Activated naive CD8-positive, alpha-beta T cell treated with anti-CD3 and anti-CD28 coated beads for 36 hours (primary cell): ENCODE measurements at places on chromosomes 11 and 22.

DNA sequence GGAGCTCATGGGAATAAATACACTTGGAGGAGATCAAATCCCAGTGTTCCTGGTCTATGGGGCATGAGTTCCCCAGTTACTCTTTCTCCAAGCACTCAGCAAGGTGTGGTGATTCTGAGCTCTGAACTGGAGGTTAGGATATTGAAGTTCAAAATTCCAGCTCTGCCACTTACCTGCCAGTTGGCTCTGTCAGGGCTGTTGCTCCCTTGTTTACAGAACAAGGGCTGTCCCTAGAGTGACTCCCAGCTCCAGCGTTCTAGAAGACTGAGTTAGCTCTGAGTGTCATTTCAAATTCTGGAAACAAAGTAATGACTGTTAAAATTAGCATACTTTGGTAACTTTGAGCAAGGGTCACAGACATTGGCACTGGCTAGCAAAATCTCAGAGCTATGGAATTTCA is 69.7 kb upstream of the ZBED5 start:
- no peak for DNase-seq
- no peak overlapping the region for H3K27ac ChIP-seq
- peaks cover 8% of the 10 kb centered on the region for H3K4me1 ChIP-seq
- no peak overlapping the region for H3K4me3 ChIP-seq

- DNase-seq = no peak
- no peaks in the 10 kb centered on the region for H3K27me3 ChIP-seq
- H3K4me1 ChIP-seq = peaks cover 15% of the 10 kb centered on the region
Observed at GRCh38 chr22:42344361-42344905, 74.0 kb upstream of the TCF20 start.

DNA sequence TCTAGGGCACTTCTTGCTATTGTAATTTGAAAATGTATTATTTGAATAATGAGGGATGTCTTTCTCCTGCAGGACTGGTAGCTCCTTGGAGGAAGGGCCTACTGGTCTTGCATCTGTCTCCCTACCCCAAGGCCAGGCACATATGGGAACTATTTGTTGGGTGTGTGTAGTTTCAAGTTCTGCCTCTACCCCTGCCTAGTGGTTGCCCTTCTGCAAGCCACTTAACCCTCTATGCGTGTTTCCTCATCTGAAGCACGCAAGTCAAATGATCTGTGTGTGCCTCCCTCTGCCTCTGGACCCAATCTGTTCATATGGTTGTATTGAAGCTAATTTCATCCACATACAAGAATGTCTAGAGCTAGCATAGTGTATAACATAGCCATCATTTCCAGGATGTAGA is 67.0 kb downstream of the WNT11 start:
- no peak for DNase-seq
- no peak overlapping the region for H3K4me3 ChIP-seq
- no peak overlapping the region for H3K27ac ChIP-seq
- H3K4me1 ChIP-seq = peaks cover 2% of the 10 kb centered on the region
- no peaks in the 10 kb centered on the region for H3K27me3 ChIP-seq

DNA sequence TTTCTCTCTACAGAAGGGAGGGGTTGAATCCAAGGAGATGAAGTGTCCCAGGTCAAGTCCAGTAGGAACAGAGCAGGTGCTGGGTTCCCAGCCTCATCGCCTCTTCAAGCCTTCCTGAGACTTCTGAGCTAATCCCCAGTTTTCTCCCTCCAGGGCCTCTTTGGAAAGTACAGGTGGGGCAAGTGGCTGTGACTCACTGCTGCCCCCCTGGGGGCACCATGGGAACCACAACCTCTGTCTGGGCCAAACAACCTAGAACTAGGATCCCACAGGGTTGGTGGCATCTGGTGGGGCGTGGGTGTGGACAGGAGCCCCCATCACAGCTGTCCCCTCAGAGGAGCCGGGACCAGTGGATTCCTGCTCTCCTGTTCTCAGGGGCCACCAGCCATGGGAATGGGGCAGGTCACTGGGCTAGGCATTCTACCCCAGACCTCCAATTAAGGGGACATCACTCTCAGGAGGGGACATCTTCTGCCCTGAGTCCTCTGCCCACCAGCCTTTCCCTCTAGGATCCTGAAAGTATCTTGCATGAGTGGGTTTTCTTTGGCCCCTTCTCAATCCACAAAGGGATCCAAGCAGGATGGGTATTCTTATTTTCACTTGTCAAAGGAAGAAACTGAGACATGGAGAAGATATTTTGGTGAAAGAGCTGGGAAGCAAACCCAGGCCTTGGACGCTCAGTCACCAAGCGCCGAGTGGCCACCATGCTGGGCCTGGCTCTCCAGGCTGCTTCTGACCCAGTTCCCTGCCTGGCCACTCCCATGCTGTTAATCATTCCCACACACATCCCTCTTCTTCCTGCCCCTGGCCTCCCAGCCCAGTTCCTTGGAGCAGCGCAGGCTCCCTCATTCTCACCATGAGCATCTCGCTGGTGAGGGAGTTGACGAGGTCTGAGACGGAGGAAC is 23.8 kb downstream of the LRRC10B start:
- H3K4me3 ChIP-seq = no peak overlapping the region
- DNase-seq = peak; percentile 55
- H3K27ac ChIP-seq = no peak overlapping the region
- H3K36me3 ChIP-seq = no peaks in the 10 kb centered on the region

- H3K4me1 ChIP-seq = peaks cover 32% of the 10 kb centered on the region
- H3K27me3 ChIP-seq = no peaks in the 10 kb centered on the region
Observed at GRCh38 chr11:61797263-61797944, 4.7 kb downstream of the FEN1 start.

DNA sequence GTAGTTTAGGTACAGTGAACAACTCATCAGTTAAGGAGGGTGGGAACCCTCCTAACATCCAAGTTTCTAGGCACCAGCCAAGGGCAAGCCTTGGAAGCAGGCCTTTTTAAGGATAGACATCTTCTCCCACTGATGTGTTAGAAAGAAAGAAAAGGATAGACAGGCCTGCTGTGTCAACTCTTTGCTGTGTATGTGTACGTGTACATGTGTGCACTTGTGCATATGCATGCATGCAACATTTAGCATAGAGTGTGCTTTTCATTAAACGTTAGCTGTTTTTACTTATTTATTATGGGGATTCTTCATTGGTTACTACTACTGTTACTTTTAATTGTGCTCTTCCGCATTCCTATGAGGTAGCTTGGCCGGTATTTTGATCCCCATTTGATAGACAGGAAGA is 36.1 kb downstream of the RNF169 start:
- no peak for DNase-seq
- H3K4me1 ChIP-seq = peaks cover 25% of the 10 kb centered on the region
- H3K27me3 ChIP-seq = no peaks in the 10 kb centered on the region
- H3K36me3 ChIP-seq = peaks cover 9% of the 10 kb centered on the region
- H3K27ac ChIP-seq = no peak overlapping the region

- peak; percentile 30 for DNase-seq
- peaks cover 45% of the 10 kb centered on the region for H3K4me1 ChIP-seq
- no peak overlapping the region for H3K4me3 ChIP-seq
Observed at GRCh38 chr11:47003180-47003877, 66.8 kb downstream of the CSTPP1 start.

DNA sequence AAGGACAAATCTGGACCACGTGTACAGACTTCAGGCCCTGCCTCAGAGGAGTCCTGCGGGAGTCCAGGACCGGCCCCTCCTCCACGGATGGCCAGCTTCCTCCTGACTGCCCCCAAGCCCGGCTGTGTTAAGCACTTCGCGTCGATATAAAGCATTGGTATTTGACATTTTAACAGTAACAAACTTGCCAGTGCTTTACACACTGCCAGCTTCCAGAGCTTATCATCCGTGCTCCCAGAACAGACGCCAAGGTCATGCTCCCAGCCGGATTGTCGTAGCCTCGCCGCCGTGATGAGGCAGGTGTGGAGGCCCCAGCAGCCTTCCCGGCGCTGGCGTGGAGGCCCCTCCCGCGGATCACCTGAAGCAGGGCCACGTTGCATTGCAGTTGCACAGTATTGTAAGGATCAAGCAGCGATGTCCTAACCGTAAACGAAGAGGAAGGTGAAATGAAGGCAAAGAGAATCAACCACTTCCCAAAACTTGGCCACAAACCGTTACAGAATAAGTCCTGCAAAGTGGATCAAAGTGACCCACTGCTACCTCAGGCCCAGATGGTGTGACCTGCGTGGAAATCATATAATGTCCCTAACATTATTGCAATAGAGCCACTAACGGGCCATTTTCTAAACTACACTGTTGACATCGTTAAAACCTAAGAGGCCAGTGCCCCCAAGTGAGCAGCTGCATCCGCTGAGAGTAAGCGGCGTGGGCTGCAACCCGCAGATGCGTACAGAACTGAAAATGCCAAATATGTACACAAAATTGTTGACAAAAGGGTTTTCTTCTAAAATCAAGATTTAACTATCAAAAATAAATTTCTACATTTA is 51.6 kb downstream of the CERK start:
- DNase-seq = no peak
- H3K4me1 ChIP-seq = peaks cover 18% of the 10 kb centered on the region
- H3K27me3 ChIP-seq = no peaks in the 10 kb centered on the region

GRCh38 chr22:41968601-41969000 is 642 bp upstream of the SEPTIN3 start:
- no peaks in the 10 kb centered on the region for H3K36me3 ChIP-seq
- peaks cover 3% of the 10 kb centered on the region for H3K4me1 ChIP-seq
- H3K27me3 ChIP-seq = peaks cover 12% of the 10 kb centered on the region

DNA sequence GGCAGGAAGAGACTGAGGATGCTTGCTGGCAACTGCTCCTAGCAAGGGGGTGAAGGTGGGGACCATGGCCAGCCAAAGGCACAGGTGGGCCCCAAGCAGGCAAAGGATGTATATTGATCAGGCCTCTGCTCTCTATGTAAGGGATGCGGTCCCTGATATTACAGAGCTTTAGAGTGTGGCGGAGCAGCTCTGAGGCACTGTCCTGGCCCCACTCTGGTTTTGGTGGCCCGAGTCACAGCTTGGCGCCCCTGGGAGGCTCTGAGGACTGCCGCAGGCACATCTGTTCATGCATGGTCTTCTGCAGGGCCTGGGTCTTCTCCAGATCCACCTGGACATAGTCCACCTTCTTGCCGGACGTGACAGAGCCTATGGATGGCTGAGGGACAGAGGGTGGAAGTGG is 45.5 kb downstream of the GAB4 start:
- no peaks in the 10 kb centered on the region for H3K36me3 ChIP-seq
- DNase-seq = no peak
- no peak overlapping the region for H3K27ac ChIP-seq
- no peaks in the 10 kb centered on the region for H3K4me1 ChIP-seq
- no peaks in the 10 kb centered on the region for H3K27me3 ChIP-seq

- peaks cover 5% of the 10 kb centered on the region for H3K27me3 ChIP-seq
- DNase-seq = no peak
- no peak overlapping the region for H3K4me3 ChIP-seq
- peaks cover 3% of the 10 kb centered on the region for H3K4me1 ChIP-seq
- no peaks in the 10 kb centered on the region for H3K36me3 ChIP-seq
- no peak overlapping the region for H3K27ac ChIP-seq
Observed at GRCh38 chr11:1342946-1343345, 33.5 kb upstream of the TOLLIP start.

GRCh38 chr22:50169774-50170341 is 673 bp upstream of the PANX2 start:
- H3K4me3 ChIP-seq = peak overlapping the region; percentile 45
- no peaks in the 10 kb centered on the region for H3K36me3 ChIP-seq
- peaks cover 46% of the 10 kb centered on the region for H3K27me3 ChIP-seq
- no peaks in the 10 kb centered on the region for H3K4me1 ChIP-seq

DNA sequence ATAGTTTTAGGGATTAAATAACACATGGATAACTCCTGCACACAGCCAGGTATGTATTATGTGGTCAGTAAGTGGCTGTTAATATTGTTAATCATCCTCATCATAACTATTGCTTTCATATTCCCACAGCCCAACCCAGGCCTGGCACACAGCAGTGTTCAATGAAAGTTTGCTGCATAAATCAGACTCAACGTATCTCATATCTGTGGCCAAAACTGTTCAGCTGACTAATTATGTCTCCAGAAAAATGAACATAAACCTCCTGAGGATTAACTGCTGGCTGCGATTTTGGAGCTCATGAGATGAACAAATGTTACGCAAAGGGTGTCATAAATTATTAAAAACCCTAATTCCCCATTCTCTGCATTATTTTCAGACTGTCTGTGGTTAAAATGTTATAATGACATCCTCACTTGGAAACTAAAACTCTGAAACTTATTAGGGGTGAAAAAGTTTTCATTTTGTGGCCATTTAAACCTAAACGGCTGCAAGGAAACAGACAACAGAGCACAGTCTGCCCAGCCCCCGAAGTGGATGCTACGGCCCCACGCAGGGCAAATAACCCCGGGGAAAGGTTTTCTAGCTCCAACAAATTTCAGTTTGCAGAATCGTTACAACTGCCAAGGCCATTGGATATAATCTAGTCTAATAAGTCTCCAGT is 17.3 kb downstream of the ABCC8 start:
- H3K27ac ChIP-seq = no peak overlapping the region
- no peak for DNase-seq
- peaks cover 3% of the 10 kb centered on the region for H3K27me3 ChIP-seq
- H3K4me3 ChIP-seq = no peak overlapping the region
- no peaks in the 10 kb centered on the region for H3K36me3 ChIP-seq

GRCh38 chr11:2581151-2581930 is 118.5 kb downstream of the KCNQ1OT1 start:
- no peak overlapping the region for H3K27ac ChIP-seq
- no peak for DNase-seq
- H3K27me3 ChIP-seq = no peaks in the 10 kb centered on the region

DNA sequence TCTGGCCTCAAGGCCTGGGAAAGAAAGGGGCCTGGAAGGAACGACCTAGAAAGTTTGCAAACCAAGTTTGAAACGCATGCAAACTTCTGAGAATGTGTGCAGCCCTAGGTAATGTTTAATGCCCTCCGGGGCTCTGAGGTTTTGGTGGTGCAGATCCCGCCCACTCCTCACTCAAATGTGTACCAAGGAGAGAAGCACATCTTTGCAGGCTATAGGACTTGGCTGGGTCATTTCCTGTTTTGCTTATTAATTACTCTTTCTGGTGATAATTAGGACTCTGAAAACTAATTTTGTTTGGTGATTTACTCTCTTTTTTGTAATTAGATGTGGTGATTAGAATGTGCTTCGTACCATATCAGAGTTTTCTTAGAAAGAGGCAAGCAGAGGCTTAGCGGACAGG is 625.9 kb upstream of the CADM1 start:
- no peaks in the 10 kb centered on the region for H3K27me3 ChIP-seq
- no peak overlapping the region for H3K4me3 ChIP-seq
- H3K27ac ChIP-seq = no peak overlapping the region

DNA sequence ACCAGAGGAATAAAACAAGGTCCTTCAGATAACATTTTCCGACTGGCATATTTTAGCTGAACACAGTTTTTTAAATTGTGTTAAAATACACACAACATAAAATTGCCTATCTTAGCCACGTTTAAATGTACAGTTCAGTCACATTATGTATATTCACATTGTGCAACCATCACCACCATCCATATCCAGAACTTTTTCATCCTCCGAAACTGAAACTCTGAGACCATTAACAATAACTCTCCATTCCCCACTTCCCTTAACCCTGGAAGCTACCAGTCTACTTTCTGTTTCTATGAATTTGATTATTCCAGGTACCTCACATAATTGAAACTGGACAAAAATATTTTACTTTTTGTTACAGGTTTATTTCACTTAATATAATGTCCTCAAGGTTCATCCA is 213.3 kb downstream of the ETS1 start:
- no peak for DNase-seq
- H3K27ac ChIP-seq = no peak overlapping the region
- no peak overlapping the region for H3K4me3 ChIP-seq
- H3K36me3 ChIP-seq = peaks cover 17% of the 10 kb centered on the region
- H3K27me3 ChIP-seq = no peaks in the 10 kb centered on the region
- H3K4me1 ChIP-seq = peaks cover 20% of the 10 kb centered on the region

- no peak overlapping the region for H3K4me3 ChIP-seq
- H3K36me3 ChIP-seq = peaks cover 2% of the 10 kb centered on the region
- no peaks in the 10 kb centered on the region for H3K27me3 ChIP-seq
Observed at GRCh38 chr22:45237065-45237990, 3.4 kb downstream of the KIAA0930 start.
